Right atrium auricular region (tissue), 2 donors: ENCODE measurements at places on chromosomes 1 and 21.

DNA sequence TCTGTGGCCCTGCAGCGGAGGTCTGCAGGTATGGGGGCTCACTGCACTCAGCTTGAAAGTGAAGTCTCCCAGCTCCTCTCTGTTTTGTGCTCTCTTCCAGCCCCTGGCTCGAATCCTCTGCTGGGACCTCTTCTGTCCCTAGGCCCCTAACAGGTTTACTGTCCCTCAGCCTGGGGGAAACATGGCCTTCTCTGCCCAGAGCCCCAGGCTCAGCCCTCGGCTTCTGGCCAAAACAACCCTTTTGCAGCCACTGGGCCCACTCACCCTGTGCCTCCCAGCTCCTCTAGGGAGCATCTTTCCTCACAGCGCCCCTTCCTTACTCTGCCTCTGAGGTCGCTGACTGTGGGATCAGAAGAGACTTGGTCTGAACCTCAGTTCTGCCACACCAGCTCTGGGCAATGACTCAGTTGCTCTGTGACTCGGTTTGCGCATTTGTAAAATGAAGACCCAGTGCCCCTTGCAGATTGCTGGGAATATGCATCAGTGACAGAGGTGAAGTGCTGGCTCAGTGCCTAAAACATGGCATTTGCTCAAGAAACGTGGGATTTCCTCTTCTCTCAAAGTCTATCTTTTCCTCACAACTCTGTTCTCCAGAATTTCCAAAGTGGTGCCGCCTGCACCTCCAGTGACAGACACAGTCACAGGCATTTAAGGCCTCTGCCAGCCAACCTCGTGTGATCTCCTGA lies 26.5 kb upstream of the TENT5C start:
- no peak for DNase-seq

GRCh38 chr1:58432851-58433668 lies 113.5 kb downstream of the OMA1 start:
- DNase-seq, result no peak

- DNase-seq, result no peak
These were observed 19.0 kb upstream of the LUZP1 start for GRCh38 chr1:23187637-23188036.

- no peak for DNase-seq
These were observed 552.5 kb downstream of the DPYD start for GRCh38 chr1:97368296-97368695.

DNA sequence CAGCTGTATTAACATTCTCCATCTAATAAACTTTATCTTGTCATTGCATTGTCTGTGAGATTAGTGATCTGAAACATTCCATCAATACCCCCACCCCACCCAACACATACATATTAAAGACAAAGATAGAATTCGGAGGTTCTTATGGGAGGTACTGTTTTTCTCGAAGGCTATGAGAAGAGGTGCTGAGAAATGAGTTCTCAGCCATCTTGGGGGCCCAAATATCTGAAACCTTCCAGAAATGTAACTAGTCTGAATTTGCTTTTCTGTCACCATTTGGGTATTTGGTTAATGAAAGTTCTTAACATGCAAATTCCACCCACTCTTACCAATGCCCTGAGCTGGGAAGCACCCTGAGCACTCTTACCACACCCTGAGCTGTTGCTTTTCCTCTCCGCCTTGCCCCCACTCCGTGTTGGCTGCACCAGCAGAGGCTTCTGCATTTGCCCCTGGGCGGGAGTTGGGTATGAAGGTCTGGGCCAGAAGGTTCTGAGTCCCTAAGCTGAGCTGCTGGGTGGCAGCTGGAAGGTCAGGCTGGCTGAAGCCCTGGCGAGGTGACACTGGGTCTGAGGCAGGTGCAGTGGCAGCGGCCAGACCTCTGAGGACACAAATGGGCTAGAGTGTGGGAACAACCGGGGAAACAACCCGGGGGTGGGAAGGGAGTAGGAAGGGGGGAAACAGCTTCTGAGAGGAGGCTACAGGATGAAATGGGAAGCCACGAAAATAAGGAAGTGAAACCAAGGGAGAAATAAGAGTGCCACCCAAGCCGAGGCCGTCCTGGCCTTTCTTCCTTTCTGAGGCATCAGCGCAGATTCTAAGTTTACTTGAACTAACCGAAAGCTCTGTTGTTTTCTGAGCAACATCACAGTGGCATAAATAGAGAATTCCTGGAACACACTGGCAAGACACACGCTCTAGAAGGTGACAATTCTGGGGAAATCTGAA lies 26.3 kb upstream of the IER5 start:
- DNase-seq, result no peak

GRCh38 chr1:6265151-6265550 lies 4.3 kb upstream of the GPR153 start:
- no peak for DNase-seq

DNA sequence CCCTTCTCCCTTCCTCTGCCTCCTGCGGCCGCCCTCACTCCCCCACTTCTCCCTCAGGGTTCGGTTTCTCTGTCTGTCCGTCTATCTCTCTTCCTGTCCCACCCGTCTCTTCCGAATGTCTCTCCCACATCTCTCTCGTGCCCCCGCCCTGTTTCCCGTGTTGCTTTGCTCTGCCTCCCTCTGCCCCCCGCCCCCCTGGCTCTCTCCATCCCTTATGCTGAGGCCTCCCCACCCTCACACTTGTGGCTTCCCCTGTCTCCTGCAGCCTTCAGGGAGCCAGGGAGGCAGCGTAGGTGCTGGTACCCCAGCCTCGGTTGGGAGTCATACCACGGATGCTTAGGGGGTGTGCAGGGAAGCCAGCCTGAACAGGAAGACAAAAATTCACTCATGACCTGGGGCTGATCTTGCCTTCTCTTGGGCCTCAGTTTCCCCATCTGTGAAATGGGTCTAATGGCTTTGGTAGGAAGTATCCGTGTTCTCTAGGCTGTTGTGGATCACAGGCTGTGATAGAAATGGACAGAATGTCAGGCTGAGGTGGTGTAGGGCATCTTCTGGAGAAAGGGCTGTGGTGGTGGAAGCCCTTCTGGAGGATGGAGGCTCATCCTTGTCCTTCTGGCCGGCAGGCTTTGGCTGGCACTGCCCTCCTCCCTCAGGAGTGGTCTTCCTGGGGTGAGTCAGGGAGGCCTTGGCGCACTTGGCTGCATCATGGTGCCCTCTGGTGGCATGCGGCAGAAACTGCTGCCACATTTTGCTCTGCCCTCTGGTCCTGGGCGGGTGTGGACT lies 55.5 kb downstream of the FOXO6 start:
- no peak for DNase-seq

DNA sequence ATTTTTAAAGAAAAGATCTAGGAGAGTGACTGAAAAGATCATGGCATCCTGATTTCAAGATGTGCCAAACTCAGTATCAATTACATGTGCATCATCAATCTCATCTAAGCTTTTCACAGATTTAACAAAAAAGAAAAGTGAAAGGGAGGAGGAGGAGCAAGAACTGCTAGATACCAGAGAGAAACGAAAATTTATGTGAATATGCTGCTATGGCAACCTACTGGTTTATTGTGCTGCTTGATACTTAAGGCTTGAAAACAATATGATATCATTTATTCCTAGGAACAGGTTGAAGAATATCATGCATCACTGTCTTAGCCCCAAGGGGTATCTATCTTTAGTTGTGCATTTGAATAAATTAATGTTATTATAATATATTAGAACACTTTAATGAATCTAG lies 518.5 kb upstream of the ZRANB2 start:
- no peak for DNase-seq

DNA sequence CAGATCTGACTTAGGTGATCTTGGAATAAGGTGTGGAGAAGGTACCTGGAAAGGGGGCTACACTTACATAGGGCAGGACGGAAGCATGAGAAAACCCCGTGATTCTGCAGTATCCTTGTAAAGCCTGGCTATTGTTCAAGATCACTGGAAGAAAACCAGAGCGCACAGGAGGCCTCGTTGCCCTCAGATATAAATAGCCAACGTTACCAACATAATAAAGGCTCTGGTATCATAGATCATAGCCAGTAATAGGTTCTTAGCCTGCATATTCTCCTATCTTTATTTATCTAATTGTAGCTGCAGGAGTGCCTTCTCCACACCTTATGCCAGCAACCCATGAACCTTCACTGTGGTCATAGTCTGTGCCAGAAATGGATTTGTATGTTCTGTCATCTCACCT lies 35.9 kb upstream of the MPZL1 start:
- no peak for DNase-seq

DNA sequence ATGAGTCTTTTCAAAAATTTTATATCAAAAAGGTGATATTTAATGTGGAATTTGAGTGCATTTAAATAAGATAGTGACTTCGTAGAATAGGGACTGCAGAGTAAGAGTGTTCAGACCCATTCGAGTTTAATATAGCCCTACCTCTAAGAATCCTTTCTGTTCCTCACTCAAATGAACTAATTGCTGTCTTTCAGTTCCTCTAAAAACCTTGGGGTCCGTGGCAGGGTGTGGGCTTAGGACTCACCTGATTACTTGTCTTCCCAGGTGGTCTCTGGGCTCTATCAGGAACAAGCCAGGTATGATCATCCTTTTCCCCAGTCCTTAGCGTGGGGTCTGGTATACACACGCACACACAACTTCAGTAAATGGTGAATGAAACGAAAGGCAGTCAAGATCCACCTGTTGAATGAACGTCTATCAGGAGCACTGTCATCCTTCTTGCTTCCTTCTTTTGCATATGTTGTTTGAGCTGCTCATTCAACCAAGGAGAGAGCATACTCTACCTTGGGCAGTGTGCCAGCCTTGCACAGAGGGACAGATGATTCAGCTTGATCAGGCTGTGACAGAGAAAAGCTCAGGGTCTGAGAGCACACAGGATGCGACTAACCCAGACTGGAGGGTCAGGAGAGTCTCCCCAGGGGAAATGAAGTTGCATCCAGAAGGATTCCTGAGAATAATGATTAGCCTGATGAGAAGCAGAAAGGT lies 1.2 kb upstream of the RNF11 start:
- DNase-seq, result peak; percentile 79

- no peak for DNase-seq
These were observed 813 bp upstream of the DEDD start for GRCh38 chr1:161133220-161133740.

DNA sequence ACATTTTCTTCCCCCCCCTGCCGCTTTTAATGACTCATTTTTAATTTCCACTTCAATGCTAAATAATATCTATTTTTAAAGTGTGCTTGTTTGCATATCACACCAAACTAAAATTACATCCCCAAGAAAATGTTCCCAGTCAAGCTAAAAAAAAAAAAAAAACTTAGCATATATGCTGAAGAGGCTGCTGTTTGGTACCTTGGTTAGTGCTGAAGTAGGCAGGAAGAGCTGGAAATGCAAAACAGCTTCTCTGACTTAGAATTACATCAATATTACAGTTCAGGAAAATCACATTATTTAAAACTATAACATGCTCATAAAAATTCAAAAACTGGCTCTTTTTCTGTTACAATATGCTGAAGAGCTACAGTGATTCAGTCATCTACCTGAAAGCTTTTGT lies 372.3 kb downstream of the SMYD3 start:
- no peak for DNase-seq

- no peak for DNase-seq
These were observed 184.5 kb downstream of the KCNH1 start for GRCh38 chr1:210949489-210949888.

GRCh38 chr1:150002217-150002616 lies 8.3 kb downstream of the OTUD7B start:
- DNase-seq, result no peak

DNA sequence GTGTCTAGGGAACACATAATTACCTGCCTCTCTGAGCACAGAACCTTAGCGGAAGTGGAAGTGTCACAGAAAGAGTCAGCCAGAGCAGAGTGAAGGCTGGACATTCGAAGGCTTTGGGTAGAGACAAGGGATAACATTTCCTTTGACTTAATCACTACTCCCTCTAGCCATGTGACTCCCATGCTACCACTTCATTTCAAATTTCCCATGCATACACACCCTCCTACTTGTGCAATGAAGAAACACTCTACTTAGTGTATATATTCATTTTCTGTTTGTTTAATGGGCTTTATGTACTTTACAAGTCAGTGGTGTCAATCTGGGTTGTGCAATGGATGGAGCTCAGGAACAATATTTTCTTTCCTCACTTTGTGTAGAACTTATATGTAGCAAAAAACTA lies 6.9 kb downstream of the ANKRD35 start:
- no peak for DNase-seq

DNA sequence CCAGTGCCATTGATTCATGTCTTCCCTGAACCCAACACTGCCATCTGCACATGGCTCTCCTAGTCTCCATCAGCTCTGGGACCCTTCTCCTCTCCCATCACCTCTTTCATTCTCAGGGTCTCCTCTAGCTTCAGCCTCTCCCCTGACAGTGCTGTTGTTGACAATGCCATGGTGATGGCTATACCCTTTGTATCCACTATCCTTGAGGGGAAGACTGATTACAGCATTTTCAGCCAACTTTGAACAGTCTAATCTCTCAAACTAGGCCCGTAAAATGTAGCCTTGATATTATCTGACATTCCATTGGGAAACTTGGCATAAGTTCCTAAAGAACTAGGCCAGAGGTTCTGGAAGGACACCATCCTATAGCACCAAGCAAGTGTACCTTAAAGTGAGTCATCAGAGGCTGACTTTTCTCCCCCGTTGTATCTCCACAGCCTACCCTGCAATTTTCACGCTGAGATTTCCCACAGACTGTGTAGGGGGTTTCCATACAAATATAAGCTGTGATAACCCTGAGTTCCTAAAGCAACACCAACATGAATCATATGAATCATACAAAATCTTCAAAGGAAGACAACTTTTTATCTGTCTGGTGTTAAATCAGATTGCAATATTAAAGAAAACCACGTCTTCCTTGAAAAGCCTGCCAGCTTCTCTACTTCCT lies 5.8 kb downstream of the HAO2 start:
- no peak for DNase-seq

DNA sequence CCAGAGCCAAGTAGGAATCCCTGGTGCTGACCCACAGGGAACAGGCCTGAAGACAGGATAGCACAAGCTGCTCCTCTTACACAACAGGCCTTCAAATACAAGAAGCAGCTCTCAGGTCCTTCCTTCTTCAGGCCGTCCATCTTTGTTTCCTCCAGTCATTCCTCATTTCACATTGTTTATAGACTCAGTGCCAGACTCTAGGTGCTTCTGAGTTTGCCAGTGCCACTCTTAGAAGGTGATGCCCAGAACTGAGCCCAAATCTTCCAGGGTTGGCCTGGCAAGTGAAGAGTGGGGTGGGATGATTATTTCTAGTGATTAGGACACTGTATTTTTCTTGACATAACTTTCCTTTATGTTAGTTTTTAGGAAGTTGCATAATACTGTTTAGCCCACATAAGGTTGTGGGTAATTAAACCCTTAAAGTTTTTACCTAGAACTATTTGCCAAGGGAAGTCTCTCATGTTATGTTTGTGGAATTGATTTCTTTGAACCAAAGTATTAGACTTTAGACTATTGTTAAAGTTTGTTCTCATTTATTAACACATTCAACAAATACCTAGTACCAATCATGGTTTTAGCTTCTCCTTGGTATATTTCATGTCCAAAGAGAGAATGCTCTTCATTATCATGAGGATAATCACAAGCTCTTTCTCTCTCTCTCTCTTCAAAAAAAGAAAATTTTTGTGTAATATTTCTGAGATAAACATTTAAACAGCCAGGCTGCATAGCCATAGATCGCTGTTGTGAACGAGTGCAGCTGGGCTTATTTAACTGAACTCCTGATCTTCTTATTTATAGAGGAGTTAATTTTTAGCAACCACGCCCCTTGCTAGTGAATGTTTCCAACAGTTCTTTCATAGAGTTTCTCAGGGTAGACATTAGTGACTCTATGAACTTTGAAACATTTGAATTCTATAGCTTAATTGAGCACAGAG lies 47.7 kb downstream of the PGM1 start:
- no peak for DNase-seq

- no peak for DNase-seq
These were observed 250.3 kb upstream of the SGIP1 start for GRCh38 chr1:66283622-66284041.

GRCh38 chr1:47934243-47934805 lies 62.9 kb downstream of the TRABD2B start:
- peak; percentile 95 for DNase-seq
